RPMI7951 (cell line): ENCODE measurements at places on chromosomes 4 and X. TPM values are rescaled to one million over a fixed set of nuclear protein-coding genes. Genes with fewer than 3 reads are reported as not detected.
A peak's percentile ranks its signal among the peaks of the same experiment; 100 is the strongest.

CXCL6 gene
- not detected in 2 replicates for total RNA-seq

IL13RA2 gene
- 59.2 and 67.6 TPM in 2 replicates for total RNA-seq

TBC1D9 gene
- total RNA-seq = 7.2 and 9.9 TPM in 2 replicates

TRAPPC11 gene
- total RNA-seq = 32.1 and 34.6 TPM in 2 replicates

GRCh38 chrX:65582450-65583082 lies 48.0 kb upstream of the LAS1L start:
- no peak for DNase-seq

DNA sequence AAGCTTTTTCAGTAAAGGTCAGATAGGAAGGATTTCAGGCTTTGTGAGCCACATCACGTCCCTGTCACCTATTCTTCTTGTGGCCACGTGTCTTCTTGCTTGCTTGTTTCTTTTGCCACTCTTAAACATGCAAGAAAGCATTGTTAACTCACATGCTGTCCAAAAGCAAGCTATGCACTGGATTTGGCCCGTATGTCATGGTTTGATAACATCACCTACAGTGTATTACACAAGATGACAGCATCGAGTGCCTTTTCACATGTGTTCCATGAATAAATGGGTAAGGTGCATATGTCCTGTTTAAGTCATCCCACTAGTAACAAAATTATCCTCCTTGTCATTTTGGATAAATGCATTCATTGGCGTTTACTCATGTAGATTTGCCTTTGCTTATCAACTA lies 468.0 kb upstream of the FAT1 start:
- DNase-seq = no peak

DNA sequence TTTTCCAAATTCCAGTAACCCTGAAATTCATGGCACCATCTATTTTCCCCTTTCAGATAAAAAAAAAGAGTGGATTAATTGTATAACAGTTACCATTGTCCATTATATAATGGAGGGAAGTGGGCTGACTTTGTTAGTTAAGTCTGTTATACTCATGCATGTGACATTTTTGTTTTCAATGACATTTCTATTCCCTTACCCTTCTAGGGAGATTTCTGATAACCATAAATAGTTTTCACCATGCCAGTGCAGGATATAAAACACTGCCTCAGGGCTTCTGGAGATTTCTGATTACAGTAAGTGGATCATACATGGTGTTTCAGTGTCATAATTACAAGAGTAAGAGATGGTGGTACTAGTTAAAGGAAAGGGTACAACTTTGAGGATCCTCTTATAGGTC lies 45.5 kb downstream of the SUPT20HL1 start:
- no peak for DNase-seq

GRCh38 chrX:119015407-119016237 lies 41.2 kb downstream of the LONRF3 start:
- DNase-seq = peak; percentile 96

DNA sequence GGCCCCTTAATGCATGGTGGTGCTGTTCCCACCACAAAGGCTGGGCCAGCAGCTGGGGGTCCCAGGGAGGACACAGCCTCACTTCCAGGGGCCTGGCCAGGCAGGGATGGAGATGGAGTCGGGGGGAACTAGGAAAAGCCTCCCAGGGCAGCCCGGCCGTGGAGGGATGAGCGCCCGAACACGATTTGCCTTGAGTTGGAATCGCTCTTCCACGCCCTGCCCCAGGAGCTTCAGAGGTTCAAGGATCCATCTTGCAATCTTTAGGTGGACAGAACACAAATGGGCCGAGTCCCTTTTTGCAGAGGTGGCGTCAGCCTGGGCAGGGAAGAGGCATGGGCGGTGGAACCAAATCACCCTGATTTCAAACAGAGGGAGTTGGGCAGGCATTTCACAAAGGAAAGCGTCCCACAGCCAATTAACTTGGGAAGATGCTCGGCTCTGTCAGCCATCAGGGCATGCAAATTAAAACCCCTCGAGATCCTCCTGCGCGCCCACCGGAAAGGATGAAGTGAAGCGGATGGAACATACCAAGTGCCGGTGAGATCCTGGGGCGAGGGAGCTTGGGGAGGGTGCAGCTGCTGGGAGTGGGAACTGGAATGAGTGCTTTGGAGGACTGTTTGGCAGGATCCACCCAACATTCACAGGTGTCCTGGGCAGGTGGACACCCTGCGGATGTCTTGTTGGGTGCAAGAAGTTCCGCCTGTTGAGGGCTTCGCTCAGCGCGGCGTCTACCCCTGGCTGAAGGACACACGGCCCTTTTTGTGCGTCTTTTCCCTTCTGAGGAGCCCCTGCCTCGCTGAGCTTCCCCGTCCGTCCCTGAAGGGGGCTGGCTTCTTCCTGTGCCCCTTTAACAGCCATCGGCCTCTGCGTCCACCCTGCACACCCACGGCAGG lies 75.7 kb downstream of the HTRA3 start:
- DNase-seq = no peak

- no peak for DNase-seq
These were observed 50.4 kb downstream of the TBC1D9 start for GRCh38 chr4:140705625-140706275.

- no peak for DNase-seq
These were observed 53.9 kb downstream of the PRPS1 start for GRCh38 chrX:107682256-107682655.

GRCh38 chr4:67809502-67809901 lies 55.3 kb upstream of the GNRHR start:
- no peak for DNase-seq

- DNase-seq = no peak
These were observed 3.9 kb upstream of the KLHL8 start for GRCh38 chr4:87224141-87224923.

DNA sequence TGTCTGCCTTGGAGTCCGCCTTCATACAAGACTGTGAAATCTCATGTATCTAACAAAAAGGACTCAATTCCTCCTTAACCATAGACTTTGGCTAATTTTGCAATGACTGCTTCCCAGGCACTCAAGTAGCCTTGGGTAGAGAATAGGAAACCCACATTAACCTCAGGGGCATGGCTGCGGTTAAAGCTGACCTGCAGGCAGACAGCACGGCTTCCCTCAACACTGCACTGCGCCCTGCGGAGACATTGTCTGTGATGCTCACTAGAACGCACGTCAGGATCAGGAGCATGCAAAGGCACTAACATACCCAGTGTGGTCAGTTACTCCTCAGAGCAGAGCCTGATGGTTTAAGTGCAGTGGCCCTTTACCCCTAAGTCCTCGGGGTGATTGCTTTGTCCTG lies 10.3 kb upstream of the GPR143 start:
- peak; percentile 90 for DNase-seq

- DNase-seq = no peak
These were observed 256.6 kb upstream of the NDST3 start for GRCh38 chr4:117777721-117778120.

DNA sequence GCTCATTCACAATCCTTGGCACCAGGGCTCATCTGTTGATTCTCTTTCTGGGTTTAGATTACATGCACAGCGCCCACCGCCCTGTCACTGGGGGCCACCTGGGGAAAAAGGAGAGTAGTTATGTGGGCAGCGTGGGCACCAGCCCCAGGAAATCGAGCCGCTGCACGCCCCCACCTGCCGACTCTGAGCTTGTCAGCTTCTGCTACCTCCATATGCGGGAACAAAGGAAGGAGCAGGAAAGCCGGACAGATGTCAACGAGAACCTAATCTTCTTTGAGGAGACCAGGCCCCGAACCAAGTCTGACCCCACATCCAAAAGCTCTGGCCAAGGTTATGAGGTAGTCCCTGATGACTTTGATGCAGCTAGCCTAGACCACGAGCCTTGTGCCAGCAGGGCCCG lies 31.0 kb upstream of the PRPS1 start:
- no peak for DNase-seq

DNA sequence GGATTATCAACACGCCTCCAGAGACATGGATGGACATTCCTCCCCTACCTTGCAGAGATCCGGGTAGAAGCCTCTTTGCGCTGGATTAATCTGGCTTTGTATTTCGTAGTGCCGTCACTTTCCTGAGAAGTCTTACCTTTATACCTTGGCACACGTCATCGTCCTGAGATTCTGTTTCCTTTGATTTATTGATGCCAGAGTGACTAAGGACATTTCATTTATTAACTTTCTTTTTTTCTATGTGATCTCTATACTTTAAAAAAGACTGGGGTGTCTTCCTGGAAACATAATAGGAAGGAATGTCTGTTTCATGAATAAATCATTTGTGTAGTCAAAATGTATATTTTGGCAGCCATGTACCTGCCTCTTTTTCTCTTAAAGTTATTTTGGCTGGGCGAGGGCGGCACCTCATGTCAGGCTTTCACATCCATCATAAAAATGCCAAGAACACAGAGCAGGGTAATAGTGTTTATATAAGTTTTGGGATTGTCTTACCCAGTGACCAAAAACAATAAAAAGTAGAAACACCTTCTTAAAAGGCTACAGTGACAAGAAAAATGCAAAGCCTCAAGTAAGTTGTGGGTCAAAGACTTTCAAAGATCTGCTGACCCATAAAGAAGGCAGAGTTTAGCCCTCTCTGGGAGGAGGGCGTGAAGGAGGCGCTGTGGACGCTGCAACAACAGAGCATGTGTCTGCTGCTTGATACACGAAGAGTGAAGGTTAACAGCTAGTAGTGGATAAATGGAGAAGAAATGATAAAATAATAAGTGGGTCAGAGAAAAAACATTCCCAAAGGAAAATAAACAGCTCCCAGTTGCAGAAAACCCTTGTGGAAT lies 124.4 kb downstream of the SHROOM3 start:
- no peak for DNase-seq
